ENCODE measurements at places on chromosomes 13 and 19.

DNA sequence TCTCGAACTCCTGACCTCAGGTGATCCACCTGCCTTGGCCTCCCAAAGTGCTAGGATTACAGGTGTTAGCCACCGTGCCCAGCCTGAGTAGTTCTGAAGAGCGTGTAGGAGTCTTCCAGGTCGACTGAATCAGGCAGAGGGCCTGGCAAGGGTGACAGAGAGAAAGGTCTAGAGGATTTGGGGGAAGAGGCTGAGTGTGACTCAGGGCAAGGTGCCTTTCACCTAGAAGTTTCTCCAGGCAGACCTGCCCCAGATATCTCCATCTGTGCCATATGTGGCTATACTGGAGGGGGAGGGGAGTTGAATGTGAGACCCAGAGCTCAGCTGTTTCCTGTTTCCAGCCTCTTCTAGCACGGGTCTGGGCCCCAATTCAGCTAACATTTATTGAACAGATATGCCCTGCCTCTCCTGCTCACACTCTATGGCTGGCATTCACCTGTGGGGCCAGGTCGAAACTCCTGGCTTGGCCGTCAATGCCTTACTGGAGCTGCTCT is 1.3 kb downstream of the CCDC159 start:
- DNase-seq = no peak

DNA sequence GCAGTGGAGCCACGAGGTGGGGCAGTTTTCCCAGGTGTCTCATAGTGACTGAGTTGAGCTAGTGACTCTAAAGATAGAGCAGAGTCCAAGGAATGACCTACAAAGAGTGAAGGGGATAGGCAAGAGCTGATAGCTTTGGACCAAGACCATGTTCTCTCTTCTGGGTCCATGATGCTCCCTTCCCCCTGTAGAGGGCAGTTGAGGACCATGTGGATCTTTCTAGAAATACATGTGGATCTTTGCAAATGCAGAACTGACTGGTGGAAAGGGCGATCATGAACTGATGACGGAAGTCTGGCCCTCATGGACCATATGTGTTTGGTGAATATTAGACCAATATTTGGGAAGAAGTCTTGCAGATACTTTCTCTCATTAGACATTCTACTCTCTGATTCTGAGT is 6.9 kb downstream of the PSG1 start:
- DNase-seq = no peak

DNA sequence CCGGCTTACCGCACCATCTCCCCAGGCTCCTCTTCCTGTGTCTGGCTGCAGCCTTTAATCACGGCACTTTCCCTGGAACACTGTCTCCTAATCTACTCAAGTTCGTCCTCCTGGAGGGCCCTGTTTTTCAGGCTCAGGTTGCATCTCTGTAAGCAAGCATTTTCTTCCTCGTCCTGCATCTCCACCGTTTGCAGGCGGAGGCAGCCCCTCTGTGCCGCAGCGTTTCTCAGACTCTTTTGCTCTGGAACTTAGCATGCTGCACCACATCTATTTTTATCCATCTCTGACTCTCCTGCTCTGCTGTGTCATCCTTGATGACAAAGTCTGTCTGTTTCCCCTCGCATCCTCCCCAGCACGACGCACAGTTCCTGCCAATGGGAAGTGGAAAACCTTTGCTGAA is 117.5 kb downstream of the ATP8A2 start:
- no peak for DNase-seq

DNA sequence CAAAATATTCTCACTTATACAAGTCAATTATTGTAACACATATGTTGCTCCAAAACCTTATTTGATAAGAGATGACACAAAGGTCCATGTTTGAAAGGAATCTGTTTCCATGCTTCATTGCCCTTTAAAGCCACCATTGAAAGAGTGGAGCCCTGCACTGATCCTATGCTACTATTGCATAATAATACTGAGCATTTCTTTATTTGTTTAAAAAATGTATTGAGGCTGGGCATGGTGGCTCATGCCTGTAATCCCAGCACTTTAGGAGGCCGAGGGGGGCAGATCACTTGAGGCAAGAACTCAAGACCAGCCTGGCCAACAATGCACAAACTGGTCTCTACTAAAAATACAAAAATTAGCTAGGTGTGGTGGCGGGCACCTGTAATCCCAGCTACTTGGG is 178.8 kb upstream of the STARD13 start:
- no peak for DNase-seq

- DNase-seq = no peak
Measured at GRCh38 chr13:95771905-95772304, 95.0 kb downstream of the DNAJC3 start.

GRCh38 chr13:73948848-73949529 is 185.2 kb downstream of the KLF12 start:
- DNase-seq = no peak

DNA sequence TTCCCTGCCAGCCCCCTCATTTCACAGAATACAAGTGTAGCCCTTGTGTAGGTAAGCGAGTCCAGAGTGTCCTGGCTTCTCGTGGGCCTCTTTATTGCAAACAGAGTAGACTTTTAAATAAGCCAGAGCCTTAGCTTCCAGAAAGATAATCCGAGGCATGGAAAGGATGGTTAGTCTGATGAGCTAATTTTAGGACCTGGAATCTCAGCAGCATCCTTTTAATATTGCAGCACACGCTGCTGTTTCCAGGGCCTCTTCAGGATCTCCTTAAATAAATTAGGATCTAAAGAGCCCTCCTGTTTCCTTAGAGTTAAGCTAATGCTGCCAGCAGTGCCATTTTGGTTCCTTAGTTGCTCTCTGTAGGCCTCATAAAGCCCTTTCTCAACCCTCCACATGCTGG is 99.2 kb downstream of the RFC3 start:
- DNase-seq = no peak

DNA sequence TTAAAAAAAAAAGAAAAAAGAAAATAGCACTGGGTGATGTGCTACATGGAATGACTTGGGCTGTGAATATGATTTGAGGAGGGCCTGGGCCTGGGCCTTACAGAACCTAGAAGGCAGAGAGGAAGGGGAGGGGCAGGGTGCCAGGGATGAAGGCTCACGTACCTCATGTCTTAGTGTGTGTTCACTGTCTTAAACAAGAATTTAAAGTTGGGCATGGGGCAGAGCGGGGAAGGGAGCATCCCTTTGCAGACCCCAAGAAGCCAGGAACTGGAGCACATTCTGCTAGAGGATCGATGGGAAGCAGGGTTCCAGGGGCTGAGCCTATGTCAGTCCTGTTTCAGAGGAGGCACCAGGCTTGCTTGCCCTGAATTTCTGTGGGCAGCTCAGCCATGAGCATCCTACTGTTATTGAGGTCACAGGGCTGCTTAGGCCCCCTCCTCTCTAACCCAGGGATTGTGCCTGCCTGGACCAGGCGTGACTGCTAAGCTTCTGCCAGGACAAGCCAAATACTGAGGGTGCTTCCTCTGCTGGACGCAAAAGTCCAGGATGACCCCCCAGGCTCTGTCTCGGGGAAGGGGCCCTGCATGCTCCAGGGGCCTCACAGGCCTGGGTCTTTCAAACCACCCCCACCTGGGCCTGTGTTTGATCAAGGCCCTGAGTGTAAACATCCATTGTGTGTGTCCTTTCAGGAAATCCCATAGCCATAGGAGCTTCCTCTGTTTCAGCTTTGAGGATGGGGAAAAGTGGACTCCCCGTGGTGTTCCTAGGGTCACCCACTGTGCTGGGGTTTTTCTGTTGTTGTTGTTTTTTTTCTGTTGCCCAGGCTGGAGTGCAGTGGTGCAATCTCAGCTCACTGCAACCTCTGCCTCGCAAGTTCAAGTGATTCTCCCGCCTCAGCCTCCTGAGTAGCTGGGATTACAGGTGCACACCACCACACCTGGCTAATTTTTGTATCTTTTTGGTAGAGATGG is 4.8 kb downstream of the LSR start:
- no peak for DNase-seq

DNA sequence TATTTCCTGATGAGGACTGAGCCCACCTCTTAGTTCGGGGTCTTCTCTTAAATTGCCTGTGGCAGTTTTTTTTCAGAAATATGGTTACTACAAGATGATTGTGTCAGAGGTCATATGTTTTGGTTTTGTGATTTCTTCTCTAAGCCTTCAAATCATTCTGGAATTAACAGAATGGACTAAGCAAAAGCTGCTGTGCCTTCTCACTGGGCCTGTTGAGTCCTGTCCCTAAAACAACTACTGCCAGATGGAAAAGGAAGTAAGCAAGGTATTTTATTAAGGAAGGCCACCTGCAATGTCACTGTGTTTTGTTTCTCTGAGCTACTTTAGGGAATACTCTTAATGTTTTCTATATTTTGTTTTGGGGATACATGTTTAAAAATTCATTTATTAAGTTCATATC is 470.8 kb downstream of the PCDH20 start:
- DNase-seq = no peak

- peak; percentile 5 for DNase-seq
Measured at GRCh38 chr19:3274942-3275582, 50.6 kb downstream of the CELF5 start.

GRCh38 chr13:31920727-31921100 is 110.9 kb upstream of the FRY start:
- no peak for DNase-seq

- DNase-seq = no peak
Measured at GRCh38 chr13:66212511-66212910, 1017.6 kb downstream of the PCDH9 start.
